ENCODE measurements at places on chromosomes 7 and 10. TPM values are rescaled to one million over a fixed set of nuclear protein-coding genes. Genes with fewer than 3 reads are reported as not detected.

GRCh38 chr10:110168601-110169481, 38.6 kb upstream of the MXI1 start:
- DNase-seq, result no peak

DNA sequence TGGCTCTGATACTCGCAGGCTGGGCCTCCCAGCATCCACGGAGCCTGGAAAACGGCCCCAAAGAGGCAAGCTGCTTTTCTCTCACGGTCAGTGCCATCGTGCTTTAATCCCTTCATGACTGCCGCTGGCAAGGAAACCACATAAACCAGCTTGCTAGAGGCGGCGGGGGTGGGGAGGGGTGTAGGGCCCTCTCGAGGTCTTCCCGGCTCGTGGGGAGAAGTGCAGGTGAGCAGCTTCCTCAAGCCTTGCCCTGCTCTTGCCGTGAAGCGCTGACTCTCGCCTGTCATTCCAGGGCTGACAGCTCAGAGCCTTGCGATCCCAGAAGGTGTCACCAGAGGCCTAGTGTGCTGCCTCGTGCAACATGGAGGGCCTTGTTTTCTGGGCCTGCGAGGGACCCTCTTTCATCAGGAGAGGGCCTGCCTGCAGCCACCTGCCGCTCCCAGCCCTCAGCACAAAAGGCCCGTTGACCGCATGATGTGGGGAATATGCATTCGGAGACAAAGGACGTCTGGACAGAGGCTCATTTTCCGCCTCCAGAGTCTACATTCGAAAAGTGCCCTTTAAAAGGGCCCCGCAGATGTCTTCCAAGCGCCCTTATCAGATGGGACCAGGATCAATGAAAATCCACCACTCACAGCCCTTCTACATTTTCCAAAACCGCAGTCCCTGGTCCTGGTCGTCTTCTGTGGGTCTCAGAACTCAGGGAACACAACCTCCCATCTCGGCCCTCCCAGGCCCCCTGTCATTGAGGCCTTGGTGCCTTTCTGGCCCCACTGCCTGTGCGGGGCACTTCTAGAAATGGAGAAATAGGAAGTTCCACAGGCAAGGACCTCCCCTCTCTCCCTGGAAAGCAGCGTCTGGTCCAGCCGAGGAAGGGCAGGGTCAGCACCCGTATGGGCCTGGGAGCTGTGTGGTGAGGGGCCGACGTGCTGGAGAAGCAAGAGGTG, 58.7 kb downstream of the ZRANB1 start:
- no peak for DNase-seq

- DNase-seq, result no peak
Observed at GRCh38 chr10:53846809-53847208, 954.2 kb downstream of the PCDH15 start.

- DNase-seq, result no peak
Observed at GRCh38 chr10:124574456-124575070, 112.9 kb downstream of the LHPP start.

The SH2D4B gene
- total RNA-seq, result not detected
